Naive thymus-derived CD4-positive, alpha-beta T cell (primary cell): ENCODE measurements at places on chromosomes 1 and 21.

DNA sequence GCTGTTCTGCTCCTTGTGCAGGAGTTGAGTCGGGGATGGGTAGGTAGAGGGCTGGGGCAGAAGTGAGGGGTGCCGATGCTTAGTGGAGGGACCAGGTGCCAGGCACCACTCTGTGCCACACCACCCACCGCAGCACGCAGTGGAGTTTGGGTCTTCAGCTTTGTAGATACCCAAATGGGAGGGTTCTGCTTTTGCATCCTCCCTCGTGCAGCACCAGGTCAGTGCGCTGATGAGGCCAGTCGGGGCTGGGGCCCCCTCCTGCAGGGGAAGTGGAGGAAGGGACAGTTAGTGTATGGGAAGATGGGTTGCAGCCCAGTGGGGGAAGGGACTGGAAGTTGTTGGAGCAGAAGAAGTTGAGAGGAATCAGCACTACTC is 244.0 kb downstream of the RHOU start:
- DNase-seq = no peak

DNA sequence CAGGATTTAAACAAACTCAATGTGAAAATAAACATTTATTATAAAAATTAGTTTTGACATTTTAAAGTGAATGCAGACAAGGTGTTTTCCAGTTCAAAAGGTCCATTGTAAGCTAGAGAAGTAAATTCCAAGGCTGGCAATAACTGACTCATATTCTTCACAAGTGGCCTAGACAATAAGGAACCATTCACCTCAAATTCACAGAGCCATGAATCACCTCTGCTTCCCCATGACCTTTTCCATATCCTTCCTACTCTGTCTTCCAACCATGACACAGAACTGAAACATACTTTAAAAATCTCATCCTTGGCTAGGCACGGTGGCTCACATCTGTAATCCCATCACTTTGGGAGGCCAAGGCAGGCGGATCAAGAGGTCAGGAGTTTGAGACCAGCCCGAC is 24.8 kb downstream of the F11R start:
- DNase-seq = no peak

DNA sequence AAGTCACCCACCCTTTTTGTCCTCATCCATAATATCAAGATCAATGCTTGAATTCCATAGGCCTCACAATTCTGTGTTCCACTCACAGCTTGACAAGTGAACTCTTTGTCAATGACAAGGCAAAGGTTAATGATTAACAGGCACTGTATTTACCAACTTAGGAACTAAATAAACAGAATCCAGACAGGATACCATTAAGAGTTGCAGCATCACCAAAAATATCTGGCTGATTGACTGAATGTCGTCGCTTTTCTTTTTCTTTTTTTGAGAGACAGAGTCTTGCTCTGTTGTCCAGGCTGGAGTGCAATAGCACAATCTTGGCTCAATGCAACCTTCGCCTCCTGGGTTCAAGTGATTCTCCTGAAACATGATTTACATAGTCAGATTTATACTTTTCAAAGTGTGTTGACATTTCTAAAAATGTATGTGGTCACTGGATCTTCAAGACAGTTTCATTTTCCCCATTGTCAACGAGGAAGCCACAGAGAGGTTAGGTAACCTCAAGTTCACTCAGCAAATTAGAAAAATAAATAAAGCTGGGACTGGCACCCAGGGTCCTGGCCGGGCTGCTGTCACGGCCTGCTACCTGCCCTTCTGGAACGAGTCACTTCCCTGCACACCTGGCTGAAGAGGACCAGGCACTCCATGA is 81.0 kb downstream of the PDE9A start:
- no peak for DNase-seq

DNA sequence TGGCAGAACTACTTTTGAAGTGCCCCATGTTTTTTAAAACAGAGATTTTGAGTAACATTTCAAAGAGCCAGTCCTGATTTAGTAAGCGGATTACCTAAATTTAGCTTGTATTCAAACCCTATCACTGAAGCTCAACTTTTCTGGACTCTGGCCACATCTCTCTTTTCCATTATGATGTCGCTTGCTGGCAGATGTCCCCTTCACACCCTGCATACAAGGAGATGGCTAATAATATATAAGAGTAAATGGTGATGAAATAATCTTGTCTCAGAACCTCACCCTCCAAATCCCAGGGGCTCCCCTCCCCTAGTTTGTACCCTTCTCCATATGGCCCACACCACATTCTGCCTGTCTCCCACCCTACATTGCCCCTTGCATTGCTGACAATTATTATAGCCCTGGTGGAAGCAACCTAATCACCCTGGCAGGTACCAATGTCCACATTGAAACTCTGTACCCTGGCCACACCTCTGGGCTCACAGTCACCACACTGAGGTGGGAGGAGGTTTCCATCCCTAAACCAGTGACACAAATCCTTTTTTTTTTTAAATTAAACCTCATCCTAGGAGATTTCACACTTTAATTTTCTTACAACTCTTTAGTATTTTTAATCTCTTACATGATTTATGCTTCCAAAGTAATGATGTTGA is 106.0 kb upstream of the SYT6 start:
- DNase-seq = no peak

DNA sequence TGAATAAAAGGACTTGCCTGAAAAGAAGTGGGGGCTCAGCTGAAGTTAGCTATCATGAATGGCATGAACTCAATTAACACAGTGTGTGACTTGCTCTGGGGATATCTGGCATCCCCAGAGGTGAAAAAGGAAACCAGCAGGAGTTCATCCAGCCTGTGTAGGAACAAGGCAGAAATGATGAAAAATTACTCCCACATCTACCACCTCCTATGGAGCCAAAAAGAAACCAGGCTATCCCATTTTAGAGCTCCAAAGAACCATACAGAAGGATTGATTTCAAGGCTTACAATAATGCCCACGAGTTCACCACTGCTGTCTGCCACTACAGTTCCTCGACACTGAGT is 25.3 kb downstream of the TP53BP2 start:
- DNase-seq = no peak
